Neuronal stem cell (in vitro differentiated cells): ENCODE measurements at places on chromosomes 2 and 18.

GRCh38 chr2:150792780-150793300 is 305.4 kb upstream of the RND3 start:
- DNase-seq, result no peak

DNA sequence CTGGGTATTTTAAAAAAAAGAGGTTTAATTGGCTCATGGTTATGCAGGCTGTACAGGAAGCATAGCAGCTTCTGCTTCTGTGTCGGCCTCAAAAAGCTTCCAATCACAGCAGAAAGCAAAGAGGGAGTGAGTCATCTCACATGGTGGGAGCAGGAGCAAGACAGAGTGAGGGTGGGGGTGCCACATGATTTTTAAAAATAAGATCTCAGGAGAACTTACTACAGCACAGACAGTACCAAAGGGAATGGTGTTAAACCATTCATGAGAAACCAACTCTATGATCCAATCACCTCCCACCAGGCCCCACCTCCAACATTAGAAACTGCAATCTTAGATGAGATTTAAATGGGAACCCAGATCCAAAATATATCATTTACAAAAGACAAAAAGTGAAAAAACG is 14.6 kb downstream of the ZNF519 start:
- no peak for DNase-seq

GRCh38 chr2:98730053-98730706 is 752 bp downstream of the MGAT4A start:
- DNase-seq, result peak; percentile 29

DNA sequence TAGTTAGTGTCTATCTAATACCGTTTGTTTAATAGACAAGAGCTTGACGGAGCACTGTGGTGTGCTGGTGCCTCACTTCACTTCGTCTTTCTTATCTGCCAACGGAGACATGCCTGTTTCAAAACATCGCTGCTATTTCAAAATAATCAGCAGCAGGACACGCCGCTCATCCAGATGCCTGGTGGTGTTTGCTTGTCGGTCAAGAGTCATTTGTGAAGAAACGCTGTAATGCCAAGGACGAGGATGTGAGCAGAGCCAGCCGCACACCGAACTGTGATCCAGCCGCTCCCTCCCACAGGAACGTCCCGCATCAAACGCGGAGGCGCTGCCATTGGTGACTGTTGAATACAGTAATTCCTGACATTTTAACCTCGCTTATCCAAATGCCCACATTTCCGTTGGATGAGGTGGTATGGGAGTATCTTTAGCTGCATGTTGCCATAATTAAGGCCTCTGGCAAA is 432.4 kb downstream of the FBXO15 start:
- DNase-seq, result no peak

DNA sequence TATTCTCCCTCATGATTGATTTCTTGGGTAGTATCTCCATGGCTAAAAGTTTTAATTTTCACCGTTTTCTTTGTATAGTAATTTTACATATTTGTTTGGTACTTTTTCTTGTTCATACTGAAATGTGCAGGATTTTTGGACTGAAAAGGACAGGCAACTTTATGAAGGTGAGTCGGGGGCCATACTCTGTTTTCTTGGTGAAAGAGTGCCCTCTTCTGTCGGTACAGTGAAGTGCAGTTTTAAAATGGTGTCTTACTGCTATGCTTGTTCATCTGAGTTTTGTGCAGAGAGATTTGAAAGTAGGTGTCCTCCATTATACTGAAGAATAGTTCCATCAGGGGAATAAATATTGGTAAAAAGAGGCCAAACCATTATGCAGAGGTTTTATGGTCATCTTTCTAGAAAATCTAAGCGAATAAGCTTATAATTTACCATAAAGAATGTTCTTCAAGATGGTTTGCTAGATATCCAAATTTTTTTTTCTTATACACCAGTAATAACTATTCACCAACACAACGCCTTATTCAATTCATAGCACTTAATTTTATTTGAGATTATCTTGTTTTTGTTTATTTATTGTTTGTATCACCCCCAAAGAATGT is 8.7 kb upstream of the SERPINB13 start:
- peak; percentile 67 for DNase-seq

DNA sequence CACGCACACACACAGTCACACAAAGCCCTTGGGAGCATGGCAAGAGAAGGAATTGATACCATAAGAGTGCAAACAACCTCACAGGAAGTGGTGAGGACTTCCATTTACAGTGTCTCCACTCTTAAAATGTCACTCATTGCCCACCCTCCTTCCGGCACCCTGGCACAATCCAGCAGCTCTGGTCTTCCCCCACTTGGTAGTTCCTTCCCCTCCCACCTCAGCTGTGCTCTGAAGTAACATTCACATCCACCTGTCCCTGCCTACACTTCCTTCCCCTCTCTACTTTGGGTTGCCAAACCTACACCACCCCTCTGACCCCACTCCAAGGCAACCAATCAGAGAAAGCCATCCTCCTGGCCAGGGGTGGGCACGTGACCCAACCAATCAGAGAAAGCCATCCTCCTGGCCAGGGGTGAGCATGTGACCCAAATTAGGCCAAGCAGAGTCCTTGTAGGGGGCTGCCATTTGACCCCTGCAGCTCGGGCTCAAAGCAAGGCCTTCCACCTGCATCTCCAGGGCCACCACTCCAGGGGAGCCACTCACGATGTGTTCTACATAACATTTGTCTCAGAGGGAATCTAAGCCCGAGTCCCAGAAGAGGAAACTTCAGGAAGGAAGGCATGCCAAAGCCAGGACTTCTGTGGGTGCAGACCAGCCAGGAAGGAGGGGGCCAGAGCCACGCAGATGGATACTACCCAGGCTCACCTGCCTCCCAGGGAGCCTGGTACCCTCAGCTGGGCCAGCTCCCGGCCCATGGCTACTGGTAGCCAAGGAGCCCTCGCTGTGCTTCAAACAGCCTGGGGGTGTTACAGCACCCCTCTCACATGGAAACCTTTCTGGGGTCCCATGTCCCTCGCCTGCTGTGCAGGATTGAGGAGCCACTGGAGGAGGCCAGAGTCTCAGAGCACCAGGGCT is 21.2 kb downstream of the CYP26B1 start:
- no peak for DNase-seq

- no peak for DNase-seq
Observed at GRCh38 chr2:128313091-128313836, 5.4 kb downstream of the HS6ST1 start.

- no peak for DNase-seq
Observed at GRCh38 chr2:74707837-74708236, 53.8 kb downstream of the SEMA4F start.

DNA sequence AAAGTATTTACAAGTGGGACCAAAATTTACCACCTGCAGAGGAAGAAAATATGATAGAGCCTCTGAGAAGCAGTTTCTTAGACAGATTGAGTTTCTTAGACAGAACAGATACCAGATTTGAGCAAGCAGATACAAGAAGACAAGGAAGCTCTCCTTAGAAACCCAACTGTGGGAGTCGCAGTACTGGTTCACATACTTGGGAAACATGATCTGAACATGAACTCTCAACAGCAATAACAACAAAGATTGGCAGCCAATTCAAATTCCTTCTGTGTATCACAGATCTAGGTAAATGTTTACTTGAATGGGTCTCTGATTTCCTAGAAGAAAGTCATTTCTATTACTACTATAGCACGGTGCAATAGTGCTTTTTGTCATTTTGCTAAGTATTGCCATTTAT is 82.1 kb downstream of the OLA1 start:
- no peak for DNase-seq

DNA sequence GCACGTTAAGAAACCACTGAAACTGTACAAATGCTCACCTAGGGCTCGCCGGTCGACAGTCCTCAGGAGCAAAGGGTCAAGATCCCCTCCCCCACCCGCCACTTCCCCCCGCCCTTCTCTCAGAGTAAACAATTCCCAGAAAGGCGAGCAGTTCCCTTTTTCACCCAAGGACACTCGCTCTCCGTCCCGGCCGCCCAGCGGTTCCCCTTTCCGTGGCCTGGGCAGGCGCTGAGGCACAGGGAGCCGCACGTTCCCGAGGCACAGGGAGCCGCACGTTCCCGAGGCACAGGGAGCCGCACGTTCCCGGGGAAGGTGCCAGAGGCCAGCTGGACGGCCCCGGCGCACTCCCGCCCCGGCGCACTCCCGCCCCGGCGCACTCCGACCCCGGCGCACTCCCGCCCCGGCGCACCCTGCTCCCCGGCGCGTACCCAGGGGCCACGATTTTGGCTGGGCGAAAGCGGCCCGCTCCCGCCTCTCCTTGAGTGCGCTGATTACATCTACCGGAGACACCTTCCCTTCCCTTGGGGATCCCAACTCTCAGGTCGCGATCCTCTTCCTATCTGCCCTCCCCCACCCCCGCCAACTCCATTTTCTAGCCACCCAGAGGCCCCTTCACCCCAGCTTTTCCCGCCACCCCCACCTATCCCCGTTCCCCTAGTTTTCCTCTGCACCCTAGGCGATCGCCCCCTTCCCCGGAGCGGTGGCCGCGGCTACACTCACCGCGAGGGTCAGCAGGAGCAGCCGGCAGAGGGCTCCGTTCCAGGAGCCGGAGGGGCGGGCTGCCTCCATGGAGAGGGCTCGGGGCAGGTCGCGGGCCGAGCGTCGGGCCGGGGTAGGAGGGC is 817 bp downstream of the DSC2 start:
- peak; percentile 48 for DNase-seq

GRCh38 chr2:69997015-69997830 is 35.8 kb upstream of the ASPRV1 start:
- no peak for DNase-seq

DNA sequence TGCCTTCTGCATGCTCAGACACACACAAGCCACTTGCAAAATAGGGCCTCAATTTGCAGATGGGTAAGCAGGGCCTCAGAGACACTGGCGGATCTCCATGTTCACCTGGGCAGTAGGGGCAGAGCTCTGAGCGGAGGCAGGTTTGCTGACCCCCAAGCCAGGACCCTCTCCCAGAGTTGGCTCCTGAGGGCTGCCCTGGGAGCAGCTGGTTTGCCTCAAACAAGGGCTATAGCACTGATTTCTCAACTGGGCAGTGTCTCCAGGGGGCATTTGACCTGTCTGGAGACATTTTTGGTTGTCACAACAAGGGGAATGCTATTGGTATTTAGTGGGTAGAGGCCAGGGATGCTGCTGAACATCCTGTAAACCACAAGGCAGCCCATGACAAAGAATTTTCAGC is 11.6 kb downstream of the GLI2 start:
- DNase-seq, result no peak

GRCh38 chr2:37827911-37828511 is 97.1 kb upstream of the RMDN2 start:
- DNase-seq, result no peak

GRCh38 chr2:19332503-19332902 is 25.9 kb downstream of the OSR1 start:
- DNase-seq, result no peak

- DNase-seq, result no peak
Observed at GRCh38 chr2:187050409-187050998, 201.5 kb upstream of the ZSWIM2 start.

- no peak for DNase-seq
Observed at GRCh38 chr2:54589340-54590215, 133.5 kb downstream of the SPTBN1 start.

DNA sequence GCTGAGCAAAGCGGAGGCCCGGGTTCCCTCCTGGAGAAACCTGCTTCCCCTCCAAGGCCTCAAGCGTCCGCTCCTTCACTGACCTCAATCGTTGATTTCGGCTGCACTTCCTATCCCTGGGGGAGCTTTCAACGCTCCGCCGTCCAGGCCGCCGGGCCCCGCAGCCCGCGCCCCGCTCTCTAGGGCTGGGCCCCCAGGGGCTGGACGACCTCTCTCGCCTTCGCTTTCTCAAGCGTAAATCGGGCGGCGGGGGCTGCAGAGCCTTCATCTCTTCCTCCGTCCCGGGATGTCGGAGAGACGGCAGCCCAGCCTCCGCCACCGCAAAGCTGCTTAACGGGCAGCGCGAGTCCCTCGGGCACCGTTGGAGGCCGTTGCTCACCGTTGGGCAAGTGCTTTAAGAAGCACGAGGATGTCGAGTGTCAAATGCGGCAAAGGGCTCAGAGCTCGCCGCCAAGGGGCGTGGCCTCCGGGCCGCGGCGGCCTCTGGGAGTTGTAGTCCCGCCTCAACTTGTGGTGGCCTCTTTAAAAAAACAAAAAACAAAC is 8.5 kb downstream of the HES6 start:
- peak; percentile 64 for DNase-seq

DNA sequence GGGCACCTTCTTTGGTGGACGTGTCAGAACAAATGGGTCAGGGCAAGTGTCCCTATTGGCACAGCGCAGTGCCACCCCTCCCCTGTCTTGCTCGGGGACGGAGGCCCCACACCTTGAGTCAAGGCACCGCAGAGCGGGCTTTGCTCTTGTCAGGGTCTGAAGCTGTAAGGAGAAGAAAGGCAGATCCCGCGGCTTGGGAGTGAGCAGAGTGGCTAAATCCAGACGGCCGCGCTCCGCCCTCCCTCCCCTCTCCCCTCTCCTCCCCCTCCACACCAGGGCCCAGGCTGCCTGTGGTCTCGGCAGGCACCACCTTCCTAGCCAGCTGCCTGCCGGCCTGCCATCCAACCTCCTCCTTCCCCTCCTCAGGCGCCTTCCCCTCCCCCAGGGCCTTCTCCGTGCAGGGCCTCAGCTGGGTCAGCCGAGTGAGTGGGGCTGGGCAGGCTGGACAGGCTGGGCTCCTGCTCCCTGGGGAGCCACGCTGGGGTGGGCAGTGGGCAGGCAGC is 25.8 kb downstream of the SPEG start:
- peak; percentile 59 for DNase-seq

DNA sequence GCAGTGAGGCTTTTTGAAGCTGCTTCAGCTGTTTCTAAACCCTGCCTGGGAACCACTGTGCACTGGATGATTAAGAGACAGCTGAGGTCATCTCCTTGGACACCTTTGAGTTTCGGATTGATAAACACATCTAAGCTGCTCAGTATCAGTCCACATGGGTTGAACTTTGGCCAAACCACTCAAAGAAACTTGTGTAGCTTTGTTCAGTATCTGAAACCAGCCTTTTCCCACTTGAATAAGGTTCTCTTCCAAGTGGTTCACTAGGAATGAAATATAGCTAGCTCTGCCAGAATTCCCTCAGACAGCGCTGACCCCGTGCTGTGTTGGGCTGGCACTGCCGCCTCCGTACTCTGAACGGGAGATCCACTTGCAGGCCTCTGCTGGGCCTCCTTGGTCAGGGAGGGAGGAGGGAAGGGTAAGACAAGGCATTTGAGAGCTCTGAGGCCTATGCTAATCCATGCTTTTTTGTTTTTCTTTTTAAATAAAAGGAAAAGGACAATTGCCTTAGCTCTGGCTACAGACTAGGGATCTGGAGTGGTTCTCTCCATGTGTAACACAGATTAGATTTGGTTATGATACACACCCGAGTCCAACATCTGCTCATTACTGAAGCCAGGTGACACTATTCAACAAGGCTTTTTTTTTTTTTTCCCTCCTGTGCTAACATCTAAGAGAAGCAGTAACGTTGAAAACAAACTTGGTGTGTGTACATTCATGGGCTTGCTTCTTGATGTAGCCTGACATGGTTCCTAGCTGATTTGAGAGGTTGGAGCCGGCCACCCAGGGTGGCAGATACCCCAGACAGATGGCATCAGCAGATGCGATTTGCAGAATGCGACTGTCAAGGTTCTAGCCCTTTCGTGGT is 67.7 kb downstream of the NCK2 start:
- peak; percentile 6 for DNase-seq

DNA sequence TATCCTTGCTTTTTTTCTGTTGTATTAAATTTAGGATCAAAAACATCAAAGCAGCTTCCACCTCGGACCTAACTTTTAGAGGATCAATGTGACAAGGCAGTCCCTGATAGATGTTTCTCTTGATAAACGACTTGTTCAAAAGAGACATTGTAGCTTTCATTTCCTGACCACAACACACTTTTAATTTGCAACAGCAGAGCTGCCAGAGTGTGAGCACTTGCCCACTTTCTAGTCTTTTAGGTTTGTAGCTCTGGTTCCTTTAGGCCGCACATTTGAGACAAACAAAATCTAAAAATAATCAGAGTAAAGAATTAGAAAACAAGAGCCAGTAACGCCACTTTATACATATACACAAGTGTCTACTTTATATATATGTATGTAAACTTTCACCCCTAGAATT is 3.1 kb downstream of the FIGN start:
- no peak for DNase-seq
